ENCODE measurements at places on chromosomes 7 and 10.

GRCh38 chr10:80081801-80082750 lies 3.6 kb downstream of the TMEM254 start:
- no peak for DNase-seq

- no peak for DNase-seq
These were observed 62.1 kb upstream of the COL1A2 start for GRCh38 chr7:94332571-94332970.

DNA sequence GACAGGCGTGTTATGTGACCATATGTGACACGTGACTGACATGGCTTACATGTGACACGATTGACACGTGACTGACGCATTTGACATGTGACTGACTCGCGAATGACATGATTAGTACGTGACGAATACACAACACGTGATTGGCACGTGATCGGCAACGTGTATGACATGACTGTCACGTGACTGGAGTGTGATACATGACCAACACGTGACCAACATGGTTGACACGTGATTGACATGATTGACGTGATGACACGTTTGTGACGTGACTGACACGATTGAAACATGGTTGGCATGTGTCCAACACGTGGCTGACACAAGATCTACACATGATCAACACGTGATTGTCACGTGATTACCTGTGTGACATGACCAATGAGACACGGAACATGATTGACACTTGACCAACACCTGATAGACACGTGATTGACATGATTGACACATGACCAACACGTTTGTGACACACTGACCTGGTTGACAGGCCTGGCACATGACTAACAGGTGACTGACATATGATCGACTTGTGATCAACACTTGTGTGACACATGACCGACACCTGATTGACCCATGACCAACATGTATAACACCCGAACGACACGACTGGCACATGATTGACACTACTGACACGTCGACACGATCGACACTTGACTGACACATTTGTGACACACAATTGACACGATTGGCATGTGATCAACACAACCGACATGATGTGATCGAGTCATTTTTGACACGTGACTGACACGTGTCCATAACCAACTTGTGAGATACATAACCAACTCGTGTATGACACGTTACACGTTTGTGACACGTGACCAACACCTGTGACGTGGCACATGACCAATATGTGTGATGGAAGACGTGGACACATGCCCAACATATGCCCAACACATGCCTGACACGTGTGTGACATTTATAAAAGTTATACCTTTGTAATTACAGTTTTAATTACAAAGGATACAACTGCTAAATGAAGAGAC lies 21.1 kb downstream of the CRPPA start:
- no peak for DNase-seq

GRCh38 chr7:5408777-5409176 lies 14.9 kb downstream of the TNRC18 start:
- DNase-seq: no peak

DNA sequence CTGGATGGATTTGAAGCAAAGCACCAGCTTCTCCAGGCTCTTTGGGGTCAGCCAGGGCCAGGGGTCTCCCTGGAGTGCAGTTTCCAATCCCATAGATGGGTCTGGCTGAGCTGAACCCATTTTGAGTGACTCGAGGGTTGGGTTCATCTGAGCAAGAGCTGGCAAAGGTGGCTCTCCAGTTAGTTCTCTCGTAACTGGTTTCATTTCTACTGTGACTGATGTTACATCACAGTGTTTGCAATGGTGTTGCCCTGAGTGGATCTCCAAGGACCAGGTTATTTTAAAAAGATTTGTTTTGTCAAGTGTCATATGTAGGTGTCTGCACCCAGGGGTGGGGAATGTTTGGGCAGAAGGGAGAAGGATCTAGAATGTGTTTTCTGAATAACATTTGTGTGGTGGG lies 14.2 kb downstream of the LEP start:
- DNase-seq: no peak

Data from stimulated activated CD8-positive, alpha-beta memory T cell treated with anti-CD3 and anti-CD28 coated beads, Interleukin-4, amount 100 ng/mL, for 1 hour (primary cell).